AG09309 (cell line): ENCODE measurements at places on chromosomes 3 and 15.

DNA sequence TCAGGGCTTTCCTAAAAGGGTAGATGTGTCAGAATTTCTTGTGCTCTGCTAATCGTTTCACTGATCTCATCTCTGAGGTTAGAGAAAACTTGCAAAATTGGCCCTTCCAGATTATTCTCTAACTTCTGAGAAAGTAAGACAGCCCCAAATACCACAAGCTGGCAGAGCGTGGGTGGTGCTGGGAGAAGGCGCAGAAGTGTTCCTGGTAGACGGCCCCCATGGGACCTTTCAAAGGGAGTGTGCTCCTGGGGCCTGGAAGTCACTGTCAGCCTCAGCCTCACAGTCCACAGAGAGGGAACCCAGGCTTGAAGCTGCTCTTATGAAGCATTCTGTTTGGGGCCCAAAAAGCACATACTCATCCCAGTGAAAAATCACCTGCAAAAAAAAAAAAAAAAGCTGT, 86.5 kb upstream of the PFN2 start:
- DNase-seq, result no peak

GRCh38 chr15:71970435-71970834, 147.5 kb downstream of the MYO9A start:
- no peak for DNase-seq

DNA sequence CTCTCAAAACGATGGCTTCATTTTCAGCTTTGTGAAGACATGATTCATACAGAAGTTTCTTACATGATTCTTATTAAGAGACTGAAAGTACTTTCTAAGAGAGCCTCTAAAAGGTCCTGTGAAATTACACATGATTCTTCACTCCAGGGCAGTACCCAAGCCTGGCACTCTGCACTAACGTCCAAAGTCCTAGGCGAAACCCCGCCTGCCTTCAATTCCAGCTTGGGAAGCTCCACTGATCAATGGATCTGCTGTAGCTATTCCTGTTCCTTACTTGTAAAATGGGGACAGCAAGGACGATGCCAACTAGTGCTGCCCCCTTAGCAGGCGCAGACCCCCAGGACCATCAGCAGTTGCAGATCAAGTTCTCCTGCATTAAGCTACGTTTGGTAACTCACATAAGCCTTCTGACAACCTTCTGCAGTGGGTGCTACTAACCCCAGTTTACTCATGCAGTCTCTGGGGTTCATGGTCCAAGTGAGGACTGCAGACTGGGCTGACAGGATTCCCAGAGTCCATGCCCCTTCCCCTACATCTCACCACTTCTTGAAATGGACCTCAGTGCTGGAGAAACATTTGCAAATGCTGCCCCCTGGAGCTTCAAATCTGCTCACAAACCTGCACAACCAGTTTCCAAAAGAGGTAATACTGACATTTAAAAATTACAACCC, 10.6 kb downstream of the CHCHD4 start:
- DNase-seq, result no peak

DNA sequence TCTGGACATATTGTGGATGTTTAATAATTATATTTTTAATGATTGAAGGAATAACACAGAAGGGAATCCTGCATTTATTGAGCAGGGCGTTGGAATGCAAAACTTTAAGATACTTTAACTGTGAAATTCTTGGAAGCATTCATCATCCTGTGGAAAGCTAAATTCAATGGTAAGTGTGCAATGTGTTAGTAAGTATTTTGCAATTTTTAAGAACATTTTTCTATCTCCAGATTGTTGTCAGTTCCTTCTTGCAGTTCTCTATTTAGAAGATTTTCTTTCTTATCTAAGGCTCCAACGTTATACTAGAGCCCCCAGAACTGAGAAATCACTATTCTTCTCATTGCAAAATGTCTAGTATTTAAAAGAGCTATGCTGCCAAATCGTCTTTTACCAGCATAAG, 132.2 kb upstream of the TSC22D2 start:
- no peak for DNase-seq

DNA sequence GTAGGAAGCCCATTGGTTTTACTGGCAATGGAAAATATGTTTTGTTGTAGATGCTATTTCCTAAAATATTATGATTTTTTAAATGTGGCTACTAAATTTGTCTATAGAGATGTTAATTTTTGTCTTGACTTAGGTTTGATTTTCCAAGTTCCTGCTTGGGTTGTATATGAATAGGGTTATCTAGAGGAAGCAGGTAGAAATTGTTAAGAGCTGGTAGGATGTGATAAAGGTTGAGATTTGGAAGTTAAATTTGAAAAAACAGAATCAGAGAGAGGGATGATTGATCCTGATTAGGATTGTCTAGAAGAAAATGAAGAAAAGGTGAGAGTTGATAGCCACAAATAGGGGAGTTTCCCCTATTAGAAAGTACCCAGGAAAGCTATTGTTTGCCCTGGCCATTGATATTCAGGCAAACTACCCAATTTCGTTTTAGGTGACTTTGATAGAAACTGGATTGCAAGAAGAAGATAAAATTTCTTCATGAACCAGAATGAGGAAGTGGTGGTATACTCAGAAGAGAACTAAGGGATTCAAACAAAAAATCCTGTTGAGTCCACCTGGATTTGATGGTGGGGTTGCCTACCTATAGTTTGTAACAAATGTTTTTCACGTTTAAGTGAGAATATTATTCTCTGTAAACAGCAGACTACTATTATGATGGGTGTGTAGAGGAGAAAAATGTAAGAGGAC, 91.2 kb upstream of the PHLDB2 start:
- no peak for DNase-seq

GRCh38 chr15:26614734-26615133, 158.1 kb downstream of the GABRB3 start:
- DNase-seq, result no peak

GRCh38 chr3:42314411-42314810, 48.4 kb upstream of the CCK start:
- no peak for DNase-seq

- DNase-seq, result no peak
Measured at GRCh38 chr3:54628888-54629441, 298.9 kb downstream of the LRTM1 start.

DNA sequence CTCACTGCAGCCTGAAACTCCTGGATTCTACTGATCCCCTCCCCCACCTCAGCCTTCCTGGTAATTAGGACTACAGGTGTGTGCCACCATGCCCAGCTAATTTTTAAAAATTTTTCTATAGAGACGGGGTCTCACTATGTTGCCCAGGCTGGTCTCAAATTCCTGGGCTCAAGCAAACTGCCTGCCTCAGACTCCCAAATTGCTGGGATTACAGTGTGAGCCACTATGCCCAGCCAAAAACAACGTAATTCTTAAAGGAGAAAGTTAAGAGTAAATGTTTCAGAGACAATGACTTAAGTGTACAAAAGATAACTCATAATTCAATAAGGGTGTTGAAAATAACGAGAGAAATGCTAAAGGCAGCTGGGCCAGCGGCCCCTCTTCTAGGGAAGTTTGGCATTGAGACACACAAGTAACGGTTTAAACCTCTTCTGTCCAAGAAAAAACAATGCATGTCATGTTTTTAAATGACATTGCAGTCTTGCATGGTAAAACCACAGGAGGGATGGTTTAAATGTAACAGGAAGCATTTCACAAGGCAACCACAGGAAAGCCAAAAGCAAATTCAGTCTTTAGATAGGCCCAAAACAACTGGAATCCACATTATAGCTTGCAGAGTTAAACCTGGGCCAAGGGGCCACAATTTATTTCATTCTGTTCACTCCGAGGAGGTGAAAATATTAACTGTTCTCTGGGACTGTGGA, 5.1 kb downstream of the PROK2 start:
- no peak for DNase-seq

- DNase-seq, result no peak
Measured at GRCh38 chr3:81550415-81550814, 211.0 kb downstream of the GBE1 start.

DNA sequence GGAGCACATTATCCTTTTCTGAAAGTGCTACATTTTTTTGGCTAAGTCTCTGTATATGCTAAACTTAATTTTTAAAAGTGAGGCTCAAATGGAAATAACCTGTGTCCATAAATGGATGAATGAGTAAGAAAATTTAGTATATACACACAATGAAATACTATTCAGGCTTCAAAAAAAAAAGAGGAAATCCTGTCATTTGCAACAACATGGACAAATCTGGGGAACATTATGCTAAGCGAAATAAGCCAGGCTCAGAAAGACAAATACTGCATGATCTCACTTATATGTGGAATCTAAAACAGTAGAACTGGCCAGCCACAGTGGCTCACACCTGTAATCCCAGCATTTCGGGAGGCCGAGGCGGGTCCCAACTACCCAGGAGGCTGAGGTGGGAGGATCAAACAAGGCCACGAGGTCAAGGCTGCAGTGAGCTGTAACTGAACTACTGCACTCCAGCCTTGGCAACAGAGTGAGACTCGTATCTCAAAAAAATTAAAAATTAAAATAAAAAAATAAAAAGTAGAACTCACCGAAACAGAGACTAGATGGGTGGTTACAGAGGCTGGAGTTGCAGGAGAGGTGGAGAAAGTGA, 25.8 kb downstream of the CCDC12 start:
- no peak for DNase-seq

GRCh38 chr3:52843108-52843865, 8.5 kb upstream of the MUSTN1 start:
- no peak for DNase-seq
